ENCODE measurements at places on chromosomes 7 and 10.

GRCh38 chr7:646487-646886 is 80.0 kb upstream of the DNAAF5 start:
- DNase-seq = no peak

GRCh38 chr10:43354330-43354635 is 17.2 kb upstream of the FXYD4 start:
- DNase-seq = no peak

- no peak for DNase-seq
Measured at GRCh38 chr10:1249142-1249920, 193.1 kb downstream of the WDR37 start.

DNA sequence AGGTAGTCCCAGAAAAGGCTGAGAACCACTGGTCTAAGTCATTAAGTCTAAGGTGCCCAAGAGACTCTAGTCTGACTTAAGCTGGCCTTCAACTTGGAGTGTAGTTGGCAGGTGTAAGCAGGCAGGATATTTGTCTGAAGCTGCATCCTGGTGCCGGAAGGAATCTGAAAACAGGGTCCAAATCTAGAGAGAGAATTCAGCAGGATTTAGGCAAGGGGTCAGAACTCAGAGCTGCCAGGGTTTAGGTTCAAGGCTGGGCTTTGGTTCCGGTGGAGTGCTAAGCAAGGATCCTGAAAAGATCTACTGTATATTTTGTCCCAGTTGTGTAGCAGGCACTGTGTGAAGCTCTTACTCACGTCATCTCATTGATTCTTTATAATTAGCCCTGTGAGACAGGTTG is 16.5 kb upstream of the SEPTIN7 start:
- no peak for DNase-seq

GRCh38 chr10:517872-518475 is 171.5 kb downstream of the DIP2C start:
- DNase-seq = no peak

DNA sequence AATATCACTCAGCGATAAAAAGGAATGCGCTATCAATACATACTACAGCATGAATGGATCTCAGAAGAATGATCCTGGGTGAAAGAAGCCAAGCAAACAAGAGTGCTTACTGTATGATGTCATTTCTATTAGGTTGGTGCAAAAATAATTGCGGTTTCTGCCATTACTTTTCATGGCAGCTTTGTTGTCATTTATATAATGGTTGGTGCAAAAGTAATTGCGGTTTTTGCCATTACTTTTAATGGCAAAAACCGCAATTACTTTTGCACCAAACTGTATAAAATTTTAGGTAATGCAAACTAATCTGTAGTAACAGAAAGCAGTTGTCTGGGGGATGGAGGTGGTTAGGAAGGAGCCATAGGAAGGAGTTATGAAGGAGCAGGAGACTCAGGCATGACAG is 318.3 kb upstream of the ZMIZ1 start:
- DNase-seq = no peak

GRCh38 chr10:61921143-61921542 is 19.6 kb downstream of the ARID5B start:
- no peak for DNase-seq

- DNase-seq = no peak
Measured at GRCh38 chr10:16458166-16458955, 21.6 kb downstream of the PTER start.

DNA sequence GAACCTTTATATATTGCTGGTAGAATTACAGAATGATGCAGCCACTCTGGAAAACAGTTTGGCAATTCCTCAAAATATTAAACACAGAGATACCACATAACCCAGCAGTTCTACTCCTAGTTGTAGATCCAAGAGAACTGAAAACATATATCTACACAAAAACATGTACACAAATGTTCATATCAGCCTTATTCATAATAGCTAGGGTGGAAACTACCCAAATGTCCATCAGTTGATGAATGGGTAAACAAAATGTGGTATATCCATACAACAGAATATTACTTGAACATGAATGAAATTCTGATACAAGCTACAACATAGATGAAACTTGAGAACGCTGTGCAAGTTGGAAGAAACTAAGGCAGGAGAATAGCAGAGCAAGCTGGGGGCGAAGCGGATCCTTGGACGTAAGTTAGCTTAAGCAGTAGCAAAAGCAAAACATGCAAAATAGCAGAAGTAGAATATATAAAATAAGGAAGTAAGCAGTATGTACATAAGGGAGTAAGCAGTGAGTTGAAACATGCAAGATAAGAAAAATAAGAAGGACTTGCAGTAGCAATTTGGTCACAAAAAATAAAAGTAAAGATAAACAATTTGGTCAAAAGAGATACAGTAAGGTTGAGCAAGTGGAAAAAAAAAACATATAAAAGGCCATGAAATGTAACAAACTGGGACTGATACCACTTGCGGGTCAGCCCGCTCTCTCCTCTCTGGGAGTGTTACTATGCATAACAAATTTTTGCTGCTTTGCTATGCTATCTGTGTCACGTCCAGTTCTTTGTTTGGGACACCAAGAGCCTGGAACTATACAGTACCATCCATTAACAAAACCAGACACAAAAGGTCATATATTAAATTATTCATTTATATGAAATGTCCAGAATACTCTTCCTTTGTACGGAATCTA is 18.0 kb upstream of the HILPDA start:
- DNase-seq = no peak

DNA sequence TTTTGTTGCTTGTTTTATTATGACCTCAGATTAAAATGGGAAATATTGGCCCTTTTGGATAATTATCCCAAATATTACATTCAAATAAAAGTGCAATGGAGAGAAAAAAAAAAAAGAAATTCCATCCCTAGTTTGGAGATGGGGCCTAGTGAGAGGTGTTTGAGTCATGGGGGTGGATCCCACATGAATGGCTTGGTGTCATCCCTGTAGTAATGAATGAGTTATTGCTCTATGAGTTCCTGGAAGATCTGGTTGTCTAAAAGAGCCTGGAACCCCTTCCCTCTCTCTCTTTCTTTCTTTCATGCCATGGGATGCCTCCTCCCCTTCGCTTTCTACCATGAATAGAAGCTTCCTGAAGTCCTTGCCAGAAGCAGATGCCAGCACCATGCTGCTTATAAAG is 44.3 kb downstream of the MSRB2 start:
- no peak for DNase-seq

DNA sequence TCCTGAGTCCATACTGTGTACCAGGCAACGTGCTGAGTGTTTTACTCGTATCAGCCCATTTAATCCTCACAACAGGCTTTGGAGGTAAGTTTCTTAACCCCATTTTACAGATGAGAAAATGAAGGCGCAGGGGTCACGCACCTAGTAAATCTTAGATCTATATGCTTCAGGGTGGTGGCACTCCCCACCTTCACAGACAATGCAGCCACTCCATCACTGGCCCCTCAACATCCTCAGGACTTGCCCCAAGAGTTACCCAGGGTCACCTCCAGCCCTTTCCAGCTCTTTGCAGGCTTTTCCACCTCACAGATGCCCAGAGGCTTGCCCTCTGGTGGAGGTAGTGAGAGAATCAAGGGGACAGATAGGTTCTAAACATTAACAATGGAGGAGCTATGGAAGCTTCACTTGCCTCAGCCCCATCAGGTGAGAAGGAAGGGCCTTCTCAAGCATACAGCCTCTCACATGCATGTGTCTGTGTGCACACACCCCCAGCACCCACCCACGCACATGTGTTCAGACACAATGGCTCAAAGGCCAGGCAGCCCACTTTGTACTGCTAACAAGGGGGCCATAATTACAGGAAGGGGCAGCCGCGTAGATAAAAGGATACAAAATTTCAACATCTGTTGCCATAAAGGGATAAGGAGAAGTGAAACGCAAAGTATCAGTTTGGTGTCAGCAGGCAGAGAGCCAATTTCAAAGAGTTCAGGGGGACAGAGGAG is 29.1 kb downstream of the DPCD start:
- DNase-seq = no peak

DNA sequence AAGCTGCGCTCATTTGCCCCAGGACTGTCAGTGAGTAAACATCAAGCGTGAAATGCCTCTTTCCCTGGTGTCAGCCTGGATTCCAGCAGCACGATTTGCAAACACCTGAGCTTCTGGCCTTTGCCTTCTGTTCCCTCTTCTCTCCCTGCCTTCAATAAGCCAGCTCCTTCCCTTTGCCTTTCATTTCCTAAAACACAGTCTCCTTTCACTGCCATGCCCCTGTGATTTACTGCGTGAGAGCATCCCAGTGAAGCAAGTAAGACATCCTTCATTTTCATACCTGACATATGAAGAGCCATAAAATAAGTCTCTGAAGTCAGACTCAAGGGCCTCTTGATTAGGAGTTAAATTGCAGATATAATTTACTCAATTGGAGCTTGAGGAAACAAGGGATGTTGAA is 681.8 kb downstream of the TYW1 start:
- DNase-seq = no peak

- no peak for DNase-seq
Measured at GRCh38 chr7:40595832-40596231, 461.0 kb downstream of the SUGCT start.

- DNase-seq = no peak
Measured at GRCh38 chr10:95485056-95485844, 75.9 kb downstream of the SORBS1 start.

- DNase-seq = peak; percentile 57
Measured at GRCh38 chr10:30697806-30698205, 68.3 kb upstream of the LYZL2 start.

GRCh38 chr7:44189286-44189992 is at the start of gene GCK:
TSS of gene GCK (minus strand) at chr7:44189439. CDS start at chr7:44188953, 486 bp downstream.
- DNase-seq = no peak

DNA sequence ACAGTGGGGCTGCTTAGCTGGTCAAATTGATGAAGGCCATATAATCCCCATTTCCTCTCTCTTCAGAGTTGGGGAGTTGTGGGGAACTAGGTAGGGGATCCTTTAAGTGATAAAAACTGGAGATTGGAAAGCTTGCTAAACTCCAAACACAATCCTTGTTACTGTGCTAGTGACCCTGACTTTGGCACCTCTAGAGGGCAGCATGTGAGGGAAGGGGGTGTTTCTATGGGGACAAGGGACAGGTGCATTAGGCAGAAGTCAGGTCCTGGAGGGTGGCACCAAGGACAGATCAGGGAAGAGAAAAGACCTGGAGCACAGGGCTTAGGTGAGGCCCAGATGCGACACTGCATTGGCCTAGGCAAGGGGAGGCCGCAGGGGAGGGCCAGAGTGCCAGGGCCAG is 66.9 kb downstream of the CDHR3 start:
- no peak for DNase-seq

- DNase-seq = no peak
Measured at GRCh38 chr10:35424680-35425285, 88.5 kb downstream of the CCNY start.

DNA sequence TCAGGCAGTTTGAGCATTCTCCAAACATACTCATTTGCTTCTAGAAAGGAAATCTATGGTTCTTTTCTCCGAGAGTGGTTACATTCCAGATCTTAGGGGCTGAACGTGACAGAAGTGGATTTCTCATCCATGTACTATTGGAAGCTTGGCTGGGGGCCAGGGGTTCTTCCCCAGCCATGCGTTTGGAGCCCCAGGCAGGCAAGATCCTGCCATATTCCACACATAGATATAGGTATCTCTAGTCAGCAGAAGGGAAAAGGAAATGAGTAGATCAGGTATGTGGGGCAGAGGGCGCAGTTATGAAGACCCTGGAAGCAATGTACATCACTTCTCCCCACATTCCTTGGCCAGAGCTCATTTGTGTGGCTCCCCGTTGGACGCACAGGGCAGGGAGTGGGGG is 299.8 kb downstream of the CCDC3 start:
- DNase-seq = no peak

DNA sequence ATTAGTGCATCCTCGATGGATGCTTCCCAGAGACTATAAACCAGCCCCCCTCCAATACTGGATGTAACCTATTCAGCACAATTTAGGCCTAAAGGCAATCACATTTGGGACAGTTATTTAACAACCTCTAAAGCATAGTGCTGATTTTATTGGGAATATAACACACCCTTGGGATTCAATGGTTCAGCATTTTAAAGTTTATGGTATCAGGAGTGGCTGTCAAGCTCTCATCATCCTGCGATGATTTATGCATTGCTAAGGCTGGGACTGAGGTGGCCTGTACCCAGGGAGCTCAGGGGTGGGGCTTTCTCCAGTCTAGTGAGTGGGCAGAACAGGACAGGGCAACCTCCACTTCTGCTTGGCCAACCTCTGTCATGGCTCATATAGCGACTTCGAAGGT is 464.9 kb downstream of the INHBA start:
- DNase-seq = no peak

DNA sequence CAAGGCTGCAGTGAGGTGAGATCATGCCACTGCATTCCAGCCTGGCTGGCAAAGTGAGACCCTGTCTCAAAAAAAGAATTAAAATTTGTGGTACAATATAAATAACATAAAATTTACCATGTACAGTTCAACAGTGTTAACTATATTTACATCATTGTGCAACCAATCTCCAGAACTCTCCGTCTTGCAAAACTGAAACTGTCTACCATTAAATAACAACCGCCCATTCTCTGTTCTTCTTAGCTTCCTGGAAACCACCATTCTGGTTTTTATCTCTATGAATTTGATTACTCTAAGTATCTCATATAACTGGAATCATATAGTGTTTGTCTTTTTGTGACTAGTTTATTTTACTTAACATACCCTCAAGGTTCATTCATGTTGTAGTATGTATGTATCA is 167.6 kb downstream of the AUTS2 start:
- no peak for DNase-seq

Data from activated CD8-positive, alpha-beta memory T cell treated with anti-CD3 and anti-CD28 coated beads for 24 hours (primary cell).